ENCODE measurements at places on chromosomes 5 and 9. TPM values are rescaled to one million over a fixed set of nuclear protein-coding genes. Genes with fewer than 3 reads are reported as not detected.

DNA sequence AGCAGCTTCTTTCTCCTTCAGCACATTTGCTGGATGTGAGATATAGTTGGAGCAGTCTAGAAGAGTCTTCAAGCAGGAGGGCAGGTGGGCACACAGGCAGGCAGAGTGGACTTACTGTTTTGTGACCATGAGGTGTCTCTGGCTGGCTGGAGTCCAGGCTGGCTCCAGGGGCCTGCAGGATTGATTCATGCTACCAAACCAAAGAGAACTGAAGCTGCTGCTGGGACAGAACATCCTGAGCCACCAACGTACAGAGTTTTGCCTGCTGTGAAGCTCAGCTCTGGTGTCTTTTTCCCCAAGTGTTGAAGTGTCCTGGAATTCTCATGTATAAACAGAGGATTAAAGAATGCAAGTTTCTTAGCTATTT, 45.7 kb downstream of the CYSTM1 start:
- no peak for DNase-seq

GRCh38 chr9:124299515-124300090, 41.9 kb downstream of the NEK6 start:
- DNase-seq: no peak

DNA sequence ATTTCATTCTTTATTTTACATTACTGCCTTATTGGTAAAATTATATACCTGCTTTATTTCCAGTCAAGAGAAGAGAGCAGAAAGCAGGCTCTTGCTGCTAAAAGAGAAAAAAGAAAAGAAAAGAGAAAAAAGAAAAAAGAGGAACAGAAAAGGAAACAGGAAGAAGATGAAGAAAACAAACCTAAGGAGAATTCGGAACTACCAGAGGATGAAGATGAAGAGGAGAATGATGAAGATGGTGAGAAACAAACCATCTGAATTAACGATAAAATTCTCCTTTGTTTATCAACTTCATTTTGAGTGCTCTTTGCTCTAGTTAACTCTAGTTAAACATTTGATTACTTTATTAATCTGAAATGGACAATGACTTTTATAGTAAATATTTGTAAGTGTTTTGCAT, 23.5 kb upstream of the EIF4EBP3 start:
- DNase-seq: no peak

DNA sequence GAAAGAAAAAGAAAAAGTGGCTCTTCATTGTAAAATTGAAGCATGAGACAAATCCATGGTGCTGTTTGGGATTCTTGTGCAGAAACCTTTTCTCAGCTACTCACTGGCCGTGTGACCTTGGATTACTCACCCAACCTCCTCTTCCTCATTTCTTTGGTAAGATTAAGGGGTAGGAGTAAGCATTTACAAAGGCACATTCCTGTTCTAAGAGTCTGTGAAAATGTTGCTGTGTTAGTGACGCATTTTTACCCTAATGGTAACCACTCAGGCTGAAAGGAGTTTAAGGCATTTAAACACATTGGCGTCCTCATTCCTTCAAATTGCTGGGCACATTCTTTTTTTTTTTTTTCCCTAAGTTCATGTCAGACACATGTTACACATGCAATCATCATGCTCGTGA, 4.3 kb downstream of the RAI14 start:
- DNase-seq: no peak

DNA sequence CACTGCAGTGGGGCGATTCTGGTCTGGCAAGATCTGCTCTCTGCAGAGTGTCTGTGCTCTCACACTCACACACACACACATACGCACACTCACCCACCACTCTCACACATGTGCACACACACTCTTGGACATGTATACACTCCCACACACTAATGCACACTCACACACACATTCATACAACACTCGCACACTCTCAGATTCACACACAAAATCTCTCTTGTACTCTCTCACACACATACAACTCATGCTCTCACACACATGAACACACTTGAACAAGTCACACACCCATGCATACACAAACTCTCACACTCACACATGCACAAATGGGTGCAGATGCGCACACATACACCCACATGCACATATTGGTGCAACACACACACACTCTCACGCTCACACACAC, 31.7 kb downstream of the TMEM174 start:
- no peak for DNase-seq

GRM6 gene
- total RNA-seq: not detected

SPINK7 gene
- total RNA-seq: not detected

CDX1 gene
- not detected for total RNA-seq

PCSK1 gene
- 0.05 TPM for total RNA-seq

FAT2 gene
- not detected for total RNA-seq

CORO2A gene
- 0.60 TPM for total RNA-seq
